Liver (tissue), 10 donors: ENCODE measurements at places on chromosomes 3 and 15.

DNA sequence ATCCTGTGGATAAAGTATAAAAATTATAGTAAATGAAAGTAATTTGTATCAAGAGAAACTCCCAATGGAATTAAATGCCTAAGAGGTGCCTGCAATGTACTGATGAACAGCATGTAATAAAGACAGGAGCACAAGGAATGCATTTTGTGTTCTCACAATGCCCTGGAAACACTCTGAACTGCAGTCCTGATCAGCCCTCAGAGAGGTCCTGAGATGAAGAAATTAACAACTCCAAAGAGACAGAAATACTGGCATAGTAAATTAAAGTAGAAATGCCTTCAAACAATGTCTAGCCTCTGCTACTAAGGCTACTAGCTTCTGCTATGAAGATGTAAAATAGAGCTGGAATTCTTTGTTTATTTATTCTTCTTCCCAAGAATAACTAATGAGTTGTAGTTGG, 59.9 kb downstream of the CFAP20DC start:
- DNase-seq = no peak

DNA sequence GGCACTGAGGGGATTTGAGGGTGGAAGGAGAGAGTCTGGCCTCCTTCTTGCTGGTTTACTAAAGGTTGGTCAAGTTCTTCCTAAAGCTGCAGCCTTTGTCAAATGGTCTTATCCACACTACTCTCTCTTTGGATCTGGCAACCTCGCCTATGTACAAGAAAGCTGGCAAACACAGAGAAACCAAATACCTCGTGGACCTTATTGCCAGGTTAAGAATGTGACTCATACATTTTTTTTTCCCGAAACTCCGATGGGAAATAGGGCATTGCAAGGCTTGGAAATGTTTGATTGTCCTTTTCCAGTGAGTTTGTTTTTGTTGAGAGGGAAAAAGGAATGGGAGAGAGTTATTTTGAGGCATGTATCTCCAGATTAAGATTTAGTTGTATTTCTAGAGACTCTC, 13.9 kb downstream of the EOMES start:
- DNase-seq = no peak

DNA sequence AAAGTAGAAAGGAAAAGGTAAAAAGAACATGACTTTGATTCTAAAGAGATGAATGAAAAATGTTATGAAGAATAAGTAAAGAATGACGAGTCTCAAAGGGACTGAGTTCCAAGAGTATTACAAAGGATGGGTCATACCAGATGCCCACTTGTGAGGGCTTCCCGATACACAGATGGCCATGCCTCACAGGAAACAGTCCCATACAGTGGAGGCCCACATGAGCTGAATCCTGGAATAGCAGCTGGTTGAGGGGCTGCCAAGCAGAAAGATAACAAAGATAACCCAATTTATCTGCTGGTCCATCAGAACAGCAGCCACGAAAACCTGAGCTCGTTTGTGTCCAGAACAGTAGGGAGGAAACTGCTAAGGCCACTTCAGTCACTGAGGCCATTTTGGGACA, 3.7 kb downstream of the SSR3 start:
- DNase-seq = no peak

DNA sequence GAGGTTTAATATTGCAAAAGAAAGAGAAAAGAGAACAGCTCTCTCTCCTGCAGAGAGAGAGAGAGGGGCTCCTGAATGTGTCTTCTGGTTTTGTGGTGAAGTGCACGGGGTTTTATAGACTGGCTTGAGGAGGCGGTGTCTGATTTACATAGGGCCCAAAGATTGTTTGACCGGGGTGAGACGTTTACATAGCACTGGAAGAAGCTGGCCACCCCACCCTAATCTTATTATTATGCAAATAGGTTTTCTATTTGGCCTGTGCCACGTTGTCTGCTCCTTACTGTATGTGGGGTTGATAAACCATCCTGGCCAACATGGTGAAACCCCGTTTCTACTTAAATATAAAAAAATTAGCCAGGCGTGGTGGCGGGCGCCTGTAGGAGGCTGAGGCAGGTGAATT, 268.6 kb downstream of the SV2B start:
- no peak for DNase-seq

- DNase-seq = no peak
Observed at GRCh38 chr3:140151321-140151720, 216.3 kb downstream of the CLSTN2 start.

GRCh38 chr3:15495461-15496340, 25.8 kb downstream of the COLQ start:
- no peak for DNase-seq
